ENCODE measurements at places on chromosomes 11 and 22.

GRCh38 chr11:71164621-71165020, 87.8 kb downstream of the SHANK2 start:
- no peak for DNase-seq

- DNase-seq: no peak
Measured at GRCh38 chr11:126459691-126460281, 104.3 kb downstream of the ST3GAL4 start.

GRCh38 chr11:4433856-4434255, 15.2 kb upstream of the OR52K2 start:
- no peak for DNase-seq

- no peak for DNase-seq
Measured at GRCh38 chr22:42236268-42236667, 34.2 kb downstream of the TCF20 start.

DNA sequence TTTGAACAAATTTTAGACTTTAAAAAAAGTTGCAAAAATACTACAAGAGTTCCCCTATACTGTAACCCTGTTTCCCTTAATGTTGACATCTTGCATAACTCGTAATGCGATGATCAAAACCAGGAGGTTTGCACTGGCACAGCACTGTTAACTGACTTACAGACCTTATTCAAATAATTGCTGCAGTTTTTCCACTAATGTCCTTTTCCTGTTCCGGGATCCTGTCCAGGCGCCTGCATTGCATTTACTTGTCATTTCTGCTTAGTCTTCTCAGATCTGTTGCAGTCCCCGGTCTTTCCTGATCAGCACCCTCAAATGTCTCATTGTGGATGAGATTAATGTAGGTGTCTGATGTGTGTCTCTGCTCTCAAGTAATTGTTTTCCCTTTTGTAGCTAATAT, 32.0 kb downstream of the APLP2 start:
- DNase-seq: no peak

GRCh38 chr11:94533206-94533605, 10.5 kb upstream of the FUT4 start:
- DNase-seq: no peak

GRCh38 chr22:23751441-23751996, 607 bp upstream of the ZNF70 start:
- DNase-seq: peak; percentile 57

DNA sequence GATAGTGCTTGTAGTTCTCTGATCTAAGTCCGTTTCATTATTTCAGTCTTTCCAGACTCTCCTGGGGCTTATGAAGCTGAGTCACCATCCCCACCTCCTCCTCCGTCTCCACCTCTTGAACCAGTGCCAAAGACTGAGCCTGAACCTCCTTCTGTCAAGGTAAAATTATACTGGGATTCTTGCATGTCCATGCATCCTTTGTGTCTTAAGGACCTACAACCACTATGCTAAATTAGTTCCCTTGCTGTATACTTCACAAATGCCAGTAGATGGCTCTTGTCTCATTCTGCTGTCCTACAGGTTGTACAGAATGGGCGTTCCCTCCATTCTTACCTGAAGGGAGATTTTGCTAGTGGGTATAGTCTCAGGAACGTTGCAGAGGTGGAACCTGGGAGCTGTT, 42.2 kb downstream of the POLD3 start:
- DNase-seq: peak; percentile 58

DNA sequence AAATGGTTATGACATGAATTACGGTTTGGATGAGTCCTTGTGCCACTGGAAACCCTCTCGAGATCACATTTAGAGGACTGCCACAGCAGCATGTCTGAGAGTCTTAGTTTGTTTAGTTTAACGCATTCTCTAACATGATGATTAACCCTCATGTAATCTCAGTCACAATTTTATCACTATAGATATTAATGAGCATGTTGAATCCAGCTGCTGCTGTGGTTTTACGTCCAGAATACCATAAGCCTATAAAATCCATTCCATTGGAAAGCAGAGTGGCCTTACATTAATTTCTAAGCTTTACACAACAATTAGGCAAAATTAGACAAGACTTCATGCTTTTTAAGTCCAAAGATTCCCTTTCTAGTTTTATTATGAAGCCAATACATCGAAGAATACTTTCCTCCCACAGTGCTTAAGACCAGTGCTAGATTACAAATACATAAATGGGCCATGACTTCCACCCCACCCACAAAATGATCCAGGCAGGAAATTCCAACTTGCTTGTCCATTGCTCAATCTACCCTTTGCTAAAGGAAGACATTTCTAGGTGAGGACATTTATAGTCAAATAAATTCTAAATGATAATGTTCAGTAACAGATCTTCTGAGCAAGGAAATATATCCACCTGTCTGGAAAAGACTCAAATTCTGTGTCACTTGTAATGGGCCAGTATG, 3.5 kb upstream of the ELMOD1 start:
- no peak for DNase-seq

DNA sequence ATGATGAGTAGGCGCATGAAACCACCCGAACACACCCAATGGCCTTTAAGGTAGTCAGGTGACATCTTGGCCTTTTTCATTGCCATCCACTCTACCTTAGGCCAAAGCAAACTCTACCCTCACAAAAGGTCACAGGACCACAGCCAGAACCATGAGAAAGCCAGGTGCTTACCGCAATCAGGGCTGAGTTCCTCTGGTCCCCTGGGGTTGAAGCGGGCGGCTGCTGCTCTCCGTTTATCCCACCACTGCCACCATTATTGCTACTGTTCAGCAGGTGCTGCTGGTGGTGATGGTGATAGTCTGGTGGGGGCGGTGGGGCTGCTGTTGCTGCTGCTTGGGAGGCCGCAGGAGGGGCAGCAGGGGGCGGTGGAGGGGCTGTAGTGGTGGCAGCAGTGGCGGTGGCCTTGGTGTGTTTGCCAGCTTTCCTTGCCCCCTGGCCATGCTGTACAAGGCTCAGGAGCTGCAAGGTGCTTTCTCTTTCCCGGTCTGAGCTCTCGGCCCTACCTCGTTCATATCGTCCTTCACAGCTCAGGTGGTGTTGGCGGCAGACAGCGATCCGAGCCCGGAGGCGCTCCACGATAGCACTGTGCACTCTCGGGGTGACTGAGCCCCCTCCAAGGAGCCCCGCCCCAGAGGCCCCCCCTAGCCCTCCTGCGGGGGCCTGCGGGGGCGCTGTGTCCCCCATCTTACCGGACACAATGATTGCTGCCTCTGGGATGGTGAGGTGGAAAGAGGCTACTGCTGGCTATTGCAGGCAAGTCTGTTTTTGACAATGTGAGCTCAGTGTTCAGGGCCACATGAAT, 1.6 kb downstream of the MAML2 start:
- DNase-seq: peak; percentile 57

DNA sequence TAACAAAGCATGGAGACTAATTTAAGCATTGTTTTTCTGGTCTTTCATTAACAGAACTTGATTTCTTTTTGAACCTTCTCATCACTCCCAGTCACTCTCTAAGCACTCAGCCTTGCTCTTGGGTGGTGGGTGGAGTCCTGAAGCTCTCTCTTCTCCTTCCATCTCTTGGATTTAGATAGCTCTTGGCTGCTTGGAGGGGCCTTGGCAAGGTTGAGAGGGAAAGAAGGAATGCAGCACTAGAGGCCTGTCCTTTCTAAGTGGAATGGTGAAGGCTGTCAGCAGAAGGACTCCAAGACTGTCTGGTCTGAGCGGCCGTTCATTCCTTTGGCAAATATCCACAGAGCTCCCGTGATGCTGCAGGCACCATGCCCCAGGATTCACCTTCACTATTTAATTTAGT, 168.6 kb upstream of the E2F8 start:
- no peak for DNase-seq

DNA sequence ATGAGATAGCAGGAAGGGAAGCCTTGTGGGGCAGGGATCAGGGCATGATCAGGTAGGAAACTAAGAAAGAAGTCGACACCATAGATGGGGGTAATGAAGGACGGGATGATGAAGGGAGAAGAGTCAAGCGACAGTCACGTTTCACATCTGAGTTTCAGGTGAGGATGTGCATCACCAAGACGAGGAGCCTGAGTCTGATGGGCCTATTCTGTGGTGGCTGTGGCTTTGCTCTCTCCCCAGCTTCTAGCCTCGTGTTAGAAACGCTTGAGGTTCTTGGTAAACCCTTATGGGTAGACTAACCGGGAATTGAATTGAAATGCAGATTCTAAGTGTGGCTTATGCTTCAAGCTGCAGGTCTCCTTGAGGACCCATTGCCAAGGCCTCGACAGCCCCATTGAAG, 45.6 kb upstream of the LMO1 start:
- no peak for DNase-seq

DNA sequence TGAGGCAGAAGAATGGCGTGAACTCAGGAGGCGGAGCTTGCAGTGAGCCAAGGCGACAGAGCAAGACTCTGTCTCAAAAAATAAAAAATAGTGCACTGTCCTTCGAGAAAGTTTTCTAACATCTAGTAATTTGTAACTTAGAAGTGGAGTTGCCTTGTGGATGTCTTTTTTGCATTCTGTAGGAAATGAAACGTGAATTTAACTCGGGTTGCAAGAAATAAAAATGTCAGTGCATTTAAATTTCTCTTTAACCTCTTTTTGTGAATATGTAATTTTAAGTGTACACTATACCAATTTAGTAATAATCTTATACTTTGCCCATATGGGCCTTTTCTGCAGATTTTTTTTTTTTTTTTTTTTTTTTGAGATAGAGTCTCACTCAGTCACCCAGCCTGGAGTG, 26.2 kb upstream of the CRKL start:
- DNase-seq: no peak

DNA sequence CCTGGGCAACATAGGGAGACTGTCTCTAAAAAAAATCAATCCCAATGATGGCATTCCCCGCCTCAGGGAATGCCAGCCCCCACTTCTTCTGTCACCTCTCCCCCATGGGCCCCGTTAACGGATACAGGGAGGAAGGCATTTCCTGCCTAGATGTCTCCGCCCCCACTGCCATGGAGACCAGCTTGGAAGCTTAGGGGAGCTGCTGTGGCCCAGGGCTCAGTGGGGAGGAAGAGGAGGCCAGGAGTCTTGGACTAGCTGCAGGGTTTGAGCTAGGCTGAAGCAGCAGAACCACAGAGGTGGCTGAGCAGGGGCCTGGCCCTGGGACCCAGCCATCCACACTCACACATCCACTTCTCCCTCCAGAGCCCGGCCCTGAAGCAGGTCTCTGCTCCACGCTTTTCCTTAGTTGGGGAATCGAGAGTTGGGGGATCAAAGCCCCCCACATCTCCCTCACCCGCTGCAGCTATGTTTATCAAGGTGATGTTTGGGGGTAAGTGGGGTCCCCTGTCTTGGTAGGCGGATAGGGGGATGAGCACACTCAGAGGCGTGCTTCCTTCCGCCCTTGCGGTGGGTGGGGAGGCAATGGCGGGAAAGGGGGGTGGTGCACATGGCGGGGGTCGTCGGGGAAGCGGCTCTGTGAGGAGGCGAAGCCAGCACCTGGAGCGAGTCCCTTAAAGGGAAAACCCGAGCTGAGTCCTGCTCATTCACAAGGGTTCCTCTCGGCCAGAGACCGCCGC, at the start of gene C22orf15:
Gene C22orf15, plus strand, starts transcription at position 149 of the 737 bp plus-strand sequence. Its CDS starts 317 bp downstream, at position 466.
- no peak for DNase-seq

DNA sequence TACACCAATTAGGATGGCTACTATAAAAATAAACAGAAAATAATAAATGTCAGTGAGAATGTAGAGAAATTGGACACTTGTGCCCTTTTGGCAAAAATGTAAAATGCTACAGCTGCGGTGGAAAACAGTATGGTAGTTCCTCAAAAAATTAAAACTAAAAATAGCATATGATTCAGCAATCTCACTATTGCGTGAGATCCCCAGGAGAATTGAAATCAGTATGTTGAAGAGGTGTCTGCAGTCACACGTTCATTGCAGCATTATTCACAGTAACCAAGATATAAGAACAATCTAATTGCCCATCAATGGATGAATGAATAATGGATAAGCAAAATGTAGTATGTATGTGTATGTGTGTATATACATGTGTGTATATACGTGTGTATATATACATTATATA, 6.8 kb downstream of the OR52N2 start:
- DNase-seq: no peak

GRCh38 chr11:70084046-70084984, 6.2 kb downstream of the ANO1 start:
- DNase-seq: no peak

DNA sequence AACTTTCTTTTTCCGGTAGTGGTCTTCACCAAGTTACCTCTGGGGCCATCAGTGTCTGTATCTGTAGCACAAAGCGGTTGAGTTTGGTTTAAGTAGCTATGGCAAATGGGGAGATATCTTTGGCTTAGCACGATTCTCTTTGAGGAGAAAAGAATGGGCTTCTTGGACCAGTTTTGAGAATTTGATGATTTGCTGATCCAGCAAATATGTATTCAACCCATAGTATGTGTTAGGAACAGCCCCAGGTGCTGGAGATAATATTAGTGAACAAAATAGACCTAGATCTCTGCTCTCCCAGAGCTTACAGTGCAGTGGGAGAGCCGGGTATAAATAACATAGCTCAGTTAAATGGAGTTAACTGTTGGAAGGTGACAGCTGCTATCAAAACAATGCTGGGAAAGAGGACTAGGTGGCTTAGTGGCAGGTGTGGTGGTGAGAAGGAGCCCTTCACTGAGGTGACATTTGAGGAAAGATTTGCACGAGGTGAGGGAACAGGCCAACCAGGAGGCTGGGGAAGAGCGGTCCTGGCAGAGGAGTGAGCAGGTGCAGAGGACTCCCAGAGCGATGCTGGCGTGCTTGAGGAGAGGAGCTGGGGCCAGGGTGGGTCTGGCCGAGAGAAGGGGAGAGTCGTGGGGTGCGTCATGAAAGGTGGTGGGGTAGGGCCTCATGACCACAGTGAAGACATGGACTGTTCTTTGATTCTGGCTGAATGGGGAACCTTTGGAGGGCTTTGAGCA, 5.0 kb downstream of the TBC1D22A start:
- DNase-seq: no peak

GRCh38 chr22:49128874-49129273, 698.8 kb downstream of the BRD1 start:
- DNase-seq: no peak

DNA sequence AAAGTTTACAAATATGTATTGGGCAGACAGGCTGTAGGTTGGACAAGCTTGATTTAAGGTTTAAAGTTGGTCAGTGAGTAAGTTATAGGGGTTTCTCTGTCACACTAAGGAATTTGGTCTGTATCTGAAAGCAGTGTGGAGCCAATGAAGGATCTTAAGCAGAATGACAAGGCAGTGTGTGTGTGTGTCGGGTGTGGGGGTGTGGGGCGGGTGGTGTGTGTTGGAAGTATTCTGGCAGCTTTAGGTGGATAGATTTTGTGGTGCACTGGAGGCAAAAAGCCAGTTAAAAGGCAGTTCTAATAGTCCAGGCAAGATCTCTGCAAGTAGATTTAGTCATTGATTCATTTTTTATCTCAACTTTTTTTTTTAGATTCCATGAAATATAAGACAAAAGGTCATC, 1006.8 kb upstream of the CCDC90B start:
- no peak for DNase-seq

Data from cerebellum (tissue), 4 donors.